Osteocyte (in vitro differentiated cells): ENCODE measurements at places on chromosomes 6 and 20. TPM values are rescaled to one million over a fixed set of nuclear protein-coding genes. Genes with fewer than 3 reads are reported as not detected.

The VPS52 gene
- 60.3 and 67.4 TPM in 2 replicates for total RNA-seq

GRCh38 chr20:2816583-2817340 lies 598 bp downstream of the TMEM239 start:
- no peak overlapping the region for H3K4me3 ChIP-seq
- no peak overlapping the region for H3K27ac ChIP-seq
- peaks cover 62% of the 10 kb centered on the region for H3K4me1 ChIP-seq
- H3K36me3 ChIP-seq, result no peaks in the 10 kb centered on the region

- H3K27ac ChIP-seq, result no peak overlapping the region
- H3K4me3 ChIP-seq, result no peak overlapping the region
- H3K27me3 ChIP-seq, result no peaks in the 10 kb centered on the region
- H3K36me3 ChIP-seq, result peaks cover 3% of the 10 kb centered on the region
- H3K4me1 ChIP-seq, result peaks cover 9% of the 10 kb centered on the region
- no peak for DNase-seq
Observed at GRCh38 chr6:80280262-80281010, 174.0 kb downstream of the BCKDHB start.

DNA sequence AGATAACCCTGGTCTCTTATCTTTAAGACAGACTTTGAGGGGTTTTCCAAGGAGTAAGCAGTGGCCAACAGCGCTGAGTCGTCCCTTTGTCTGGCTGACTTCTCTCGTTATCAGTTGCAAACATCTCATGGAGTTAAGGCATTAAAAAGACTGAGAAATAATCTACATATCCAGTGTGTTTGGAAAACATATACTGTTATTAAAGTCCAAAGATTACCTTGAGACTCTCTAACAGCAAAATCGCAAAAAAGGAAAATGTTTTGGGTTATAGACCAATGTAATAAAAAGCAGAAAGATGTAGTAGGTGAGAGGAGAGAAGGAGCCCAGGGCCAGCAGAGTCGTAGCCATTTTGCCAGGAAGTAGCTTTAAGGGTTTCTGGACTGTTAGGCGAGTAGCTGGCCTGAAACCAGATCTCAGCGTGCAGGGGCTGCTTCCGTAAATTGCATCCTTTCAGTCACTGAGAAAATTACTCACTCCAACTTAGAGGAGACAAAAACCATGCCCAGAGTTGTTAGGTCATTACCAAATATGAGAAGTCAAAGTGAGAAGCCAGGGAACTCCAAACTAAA lies 24.6 kb downstream of the MYLK4 start:
- no peaks in the 10 kb centered on the region for H3K36me3 ChIP-seq
- H3K27me3 ChIP-seq, result no peaks in the 10 kb centered on the region
- H3K27ac ChIP-seq, result no peak overlapping the region

The COL11A2 gene
- total RNA-seq, result 2.7 and 3.3 TPM in 2 replicates

DNA sequence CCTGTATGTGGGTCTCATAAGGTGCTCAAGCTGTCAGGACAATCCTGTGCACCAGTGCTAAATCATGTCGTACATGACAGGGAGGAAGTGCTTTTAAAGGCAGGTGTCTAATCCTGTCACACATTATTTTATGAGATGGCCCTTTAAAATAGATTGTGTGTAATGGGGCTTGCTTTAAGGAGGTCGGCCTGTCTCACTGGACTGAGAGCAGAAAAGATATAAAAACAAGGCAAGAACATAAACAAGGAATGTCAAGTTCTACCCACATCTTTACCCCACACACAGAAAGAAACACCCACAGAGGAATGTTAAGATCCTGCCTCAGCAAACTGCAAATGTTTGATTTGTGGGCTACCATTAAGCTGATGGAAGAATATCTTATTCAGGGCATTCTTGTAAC lies 279.0 kb downstream of the FOXA2 start:
- no peak overlapping the region for H3K4me3 ChIP-seq
- no peaks in the 10 kb centered on the region for H3K4me1 ChIP-seq
- no peak for DNase-seq
- H3K36me3 ChIP-seq, result no peaks in the 10 kb centered on the region

DNA sequence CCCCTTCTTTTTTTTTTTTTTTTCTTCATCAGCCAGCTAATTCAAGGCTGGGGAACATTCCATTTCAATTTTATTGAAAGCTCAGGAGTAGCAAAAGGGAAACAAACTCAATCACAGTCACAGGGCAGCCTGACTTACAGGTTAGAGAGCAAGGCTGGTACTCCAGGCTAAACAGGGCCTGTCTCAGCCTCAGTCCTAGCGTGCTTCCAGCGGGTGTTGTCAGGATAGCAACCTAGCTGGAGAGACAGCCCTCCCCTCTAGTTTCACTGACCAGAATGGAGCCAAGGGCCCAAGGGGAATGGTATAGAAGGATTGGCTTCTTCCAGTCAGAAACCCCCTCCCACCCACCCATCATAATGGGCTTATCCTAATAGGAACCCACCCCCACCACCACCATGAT lies 132.9 kb downstream of the PXDC1 start:
- no peak overlapping the region for H3K4me3 ChIP-seq
- peak; percentile 42 for DNase-seq
- H3K27me3 ChIP-seq, result no peaks in the 10 kb centered on the region
- H3K36me3 ChIP-seq, result no peaks in the 10 kb centered on the region
